AG04450 (cell line): ENCODE measurements at places on chromosomes 6 and 20.

DNA sequence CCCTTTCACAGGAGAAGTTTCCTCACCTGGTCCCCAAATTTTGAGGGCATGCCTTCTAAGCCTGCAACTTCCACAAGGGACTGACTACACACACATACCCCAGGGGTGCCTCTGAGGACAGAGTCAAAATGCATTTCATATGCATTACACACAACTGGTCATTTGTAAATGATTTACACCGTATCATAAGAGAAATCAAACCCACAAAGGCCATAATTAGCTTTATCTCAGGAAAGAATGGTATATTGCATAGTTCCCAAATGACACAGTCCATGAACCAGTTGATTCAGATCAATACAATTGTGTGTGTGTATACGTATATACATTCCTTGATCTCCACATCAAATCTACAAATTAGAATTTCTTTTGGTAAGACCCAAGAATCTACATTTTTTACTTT lies 203.3 kb upstream of the PRDM1 start:
- DNase-seq = no peak

DNA sequence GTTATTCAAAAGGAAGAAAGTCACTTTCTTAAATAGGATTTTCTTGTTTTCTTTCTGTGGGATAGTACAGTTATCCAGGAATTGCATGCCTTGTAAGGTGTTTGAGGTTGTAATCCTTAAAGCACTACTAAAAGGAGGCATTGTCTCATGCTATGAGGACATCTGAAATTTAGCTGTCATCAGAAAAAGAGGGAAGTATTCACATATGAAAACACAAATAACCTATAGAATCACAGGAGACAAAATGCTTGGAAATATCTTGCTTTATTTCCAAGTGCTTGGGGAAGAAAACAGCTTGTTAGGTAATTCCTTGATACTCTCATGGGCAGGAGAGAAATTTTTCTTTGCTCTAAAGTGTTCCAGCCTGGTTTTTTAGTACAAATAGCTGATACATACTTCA lies 40.1 kb downstream of the HECA start:
- no peak for DNase-seq

DNA sequence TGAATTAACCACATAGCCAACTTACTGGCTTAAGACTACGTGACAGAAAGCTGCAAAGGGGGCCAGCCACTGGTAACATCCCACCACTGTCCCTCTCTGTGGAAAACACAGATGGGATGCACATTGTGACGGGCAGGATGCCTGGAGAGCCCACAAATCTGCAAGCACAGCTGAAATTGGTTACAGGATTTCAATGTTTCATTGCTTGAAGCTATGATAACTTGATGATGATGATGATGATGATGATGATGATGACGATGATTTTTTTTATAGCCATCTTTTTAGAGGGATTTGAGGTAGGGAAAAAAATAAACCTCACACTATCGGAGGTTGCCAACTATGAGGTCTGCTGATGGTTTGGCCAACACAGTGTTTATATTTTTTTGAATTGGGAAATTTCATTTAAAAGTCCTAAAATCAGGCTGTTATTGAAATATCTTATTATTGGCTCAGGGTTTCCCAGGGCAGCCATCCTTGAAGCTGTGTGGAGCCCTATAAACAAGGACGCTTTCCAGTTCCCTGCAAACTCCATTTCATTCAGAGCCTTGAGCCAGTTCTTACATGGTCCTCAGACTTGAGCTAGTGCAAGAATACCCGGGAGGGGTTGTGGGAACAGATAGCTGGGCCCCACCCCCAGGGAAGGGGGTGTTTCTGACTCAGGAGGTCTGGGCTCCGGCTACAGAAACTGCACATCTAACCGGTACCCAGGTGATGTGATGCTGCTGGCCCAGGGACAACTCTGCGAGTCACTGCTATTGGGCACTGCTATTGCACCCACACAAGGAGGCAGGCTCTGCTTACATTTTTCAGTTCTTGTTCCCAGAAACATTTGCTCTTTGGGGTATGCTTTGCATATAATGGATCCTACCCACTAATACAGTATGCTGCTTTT lies 27.1 kb downstream of the BCAS1 start:
- no peak for DNase-seq

DNA sequence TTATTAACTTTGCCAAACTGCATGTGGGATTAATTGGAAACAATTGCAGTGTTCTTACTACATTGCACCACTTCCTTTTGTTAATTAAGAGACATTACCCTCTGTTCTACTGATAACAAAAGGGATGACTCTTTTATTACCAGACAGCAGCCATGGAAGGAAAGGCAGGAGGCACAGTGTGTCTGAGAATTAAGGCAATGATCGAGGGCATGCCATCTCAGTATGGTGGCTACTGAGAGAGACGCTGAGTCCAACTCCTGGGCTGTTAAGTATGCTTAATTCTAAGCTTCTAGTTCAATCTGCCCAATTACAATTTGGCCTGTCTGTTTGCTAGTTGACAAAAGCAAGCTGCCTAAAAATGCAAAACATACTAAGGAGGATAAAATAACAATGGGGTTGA lies 227.4 kb downstream of the PHACTR1 start:
- DNase-seq = no peak

GRCh38 chr6:158213925-158214674 lies 46.0 kb downstream of the GTF2H5 start:
- peak; percentile 53 for DNase-seq

DNA sequence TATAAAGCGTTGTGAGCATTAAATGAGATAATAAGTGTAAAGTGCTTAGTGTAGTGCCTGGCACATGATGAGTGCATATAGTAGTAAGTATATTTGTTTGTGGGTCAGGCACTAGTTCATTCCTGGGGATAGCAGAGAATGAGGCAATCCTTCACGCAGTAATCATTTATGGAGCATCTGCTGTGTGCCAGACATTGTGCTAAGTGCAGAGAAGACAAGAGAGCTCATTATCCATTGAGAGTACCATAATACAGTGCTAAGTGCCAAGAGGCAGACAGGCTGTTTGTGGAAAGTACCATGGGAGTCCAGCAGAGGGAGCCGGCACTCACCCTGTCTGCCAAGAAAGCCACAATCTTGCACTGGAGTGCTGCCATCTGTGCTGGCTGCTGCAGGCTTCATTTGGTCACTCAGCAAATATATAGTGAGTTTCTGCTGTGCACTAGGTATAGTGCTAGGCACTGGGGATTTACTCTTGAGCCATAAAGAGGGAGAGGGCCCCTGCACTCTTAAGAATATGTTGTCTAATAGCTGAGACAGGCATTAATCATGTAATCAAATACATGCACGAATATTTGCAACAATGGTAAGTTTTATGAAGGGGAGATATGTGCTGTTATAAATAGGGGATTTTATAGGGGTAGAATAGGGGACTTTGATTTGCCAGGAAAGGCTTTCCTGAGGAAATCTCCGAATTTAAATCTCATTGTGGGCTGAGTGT lies 12.9 kb upstream of the MROH8 start:
- DNase-seq = peak; percentile 79

GRCh38 chr20:3464166-3464565 lies 6.7 kb upstream of the ATRN start:
- no peak for DNase-seq

GRCh38 chr6:52227495-52227894 lies 16.8 kb downstream of the IL17F start:
- DNase-seq = no peak

DNA sequence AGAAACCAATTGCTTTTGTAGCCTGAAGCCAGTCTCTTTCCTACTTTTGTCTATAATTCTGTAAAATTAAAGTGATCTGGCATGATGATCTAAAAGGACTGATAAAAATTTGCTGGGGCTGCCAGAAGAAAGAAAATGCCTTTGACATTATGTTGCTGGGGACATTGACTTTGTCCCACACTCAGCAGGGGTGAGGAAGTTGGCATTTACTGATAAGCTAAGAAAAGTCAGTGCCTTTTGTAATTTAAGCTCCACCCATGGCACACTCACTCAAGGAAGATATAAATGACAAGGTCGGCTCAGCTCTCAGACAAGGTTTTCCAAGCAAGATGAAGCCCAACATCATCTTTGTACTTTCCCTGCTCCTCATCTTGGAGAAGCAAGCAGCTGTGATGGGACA lies at the start of gene SEMG1:
Gene SEMG1 (plus strand): TSS at position 309 of the 400 bp plus-strand sequence. CDS start 21 bp downstream, at position 330.
- no peak for DNase-seq

- DNase-seq = no peak
Observed at GRCh38 chr6:170082531-170083187, 208.2 kb downstream of the DLL1 start.

GRCh38 chr6:111662794-111663593 lies 57.3 kb upstream of the TRAF3IP2 start:
- DNase-seq = no peak

DNA sequence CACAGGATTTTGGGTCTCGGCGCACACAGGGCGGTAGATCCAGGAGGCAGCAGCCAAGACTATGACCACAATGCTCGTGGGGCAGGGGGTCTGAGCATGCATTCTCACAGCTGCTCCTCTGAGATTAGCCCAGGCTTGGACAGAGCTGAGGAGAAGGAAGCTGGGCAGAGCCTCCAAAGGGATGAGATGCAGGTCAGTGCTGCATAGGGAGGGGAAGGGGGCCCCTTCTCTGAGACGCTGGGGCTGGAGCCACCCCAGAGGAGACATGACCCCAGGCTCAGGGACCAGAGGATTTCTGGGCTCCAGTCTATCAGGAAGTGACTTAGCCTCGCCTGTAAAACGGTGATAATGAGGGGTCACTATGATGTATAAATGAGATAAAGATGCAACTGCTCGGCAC lies 93.9 kb downstream of the BFSP1 start:
- no peak for DNase-seq

DNA sequence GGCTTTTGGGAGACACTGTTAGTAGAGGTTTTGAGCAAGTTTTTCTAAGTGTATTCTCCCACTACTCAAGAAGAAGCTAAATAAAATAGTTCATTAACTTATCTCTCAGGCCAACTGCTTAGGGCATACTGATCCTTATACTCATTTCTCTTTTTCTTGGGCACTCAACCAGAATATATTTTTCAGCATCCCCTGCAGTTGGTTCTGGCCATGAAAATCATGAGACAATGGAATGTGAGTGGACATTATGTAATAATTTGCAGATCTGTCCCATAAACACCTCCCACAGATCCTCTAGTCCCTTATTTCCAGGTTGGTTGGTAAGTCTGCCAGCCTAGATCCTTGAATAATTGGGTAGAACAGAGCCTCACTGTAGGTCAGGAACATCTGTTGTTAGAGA lies 136.7 kb downstream of the AIG1 start:
- DNase-seq = no peak
